ENCODE measurements at places on chromosomes 7 and 10. TPM values are rescaled to one million over a fixed set of nuclear protein-coding genes. Genes with fewer than 3 reads are reported as not detected.

Gene CHST3
- total RNA-seq = 6.0 TPM

Gene CCDC3
- total RNA-seq = 2.3 TPM

Gene PSD
- 3.4 TPM for total RNA-seq

Gene RAB19
- 14.4 TPM for total RNA-seq

Gene KCP
- 5.3 TPM for total RNA-seq

Gene UPK3B
- total RNA-seq = 2.1 TPM

Gene NFKB2
- 21.0 TPM for total RNA-seq

Gene BMPR1A
- total RNA-seq = 145 TPM

Gene LMOD2
- total RNA-seq = not detected

Gene CCL24
- not detected for total RNA-seq

Gene KNDC1
- total RNA-seq = 15.7 TPM

Gene ITGB1
- 253 TPM for total RNA-seq

Gene CD36
- total RNA-seq = 0.28 TPM

Gene CHST12
- 19.3 TPM for total RNA-seq
